ENCODE measurements at places on chromosomes 11 and 22.

- DNase-seq = no peak
These were observed 12.9 kb downstream of the RNF141 start for GRCh38 chr11:10528121-10528520.

- DNase-seq = no peak
These were observed 20.7 kb upstream of the PHLDA2 start for GRCh38 chr11:2949920-2950319.

- no peak for DNase-seq
These were observed 55.0 kb downstream of the MYH9 start for GRCh38 chr22:36332623-36333332.

GRCh38 chr11:117419482-117420142 lies 92.0 kb downstream of the CEP164 start:
- no peak for DNase-seq

GRCh38 chr22:46030231-46030880 lies 53.4 kb upstream of the WNT7B start:
- DNase-seq = no peak

DNA sequence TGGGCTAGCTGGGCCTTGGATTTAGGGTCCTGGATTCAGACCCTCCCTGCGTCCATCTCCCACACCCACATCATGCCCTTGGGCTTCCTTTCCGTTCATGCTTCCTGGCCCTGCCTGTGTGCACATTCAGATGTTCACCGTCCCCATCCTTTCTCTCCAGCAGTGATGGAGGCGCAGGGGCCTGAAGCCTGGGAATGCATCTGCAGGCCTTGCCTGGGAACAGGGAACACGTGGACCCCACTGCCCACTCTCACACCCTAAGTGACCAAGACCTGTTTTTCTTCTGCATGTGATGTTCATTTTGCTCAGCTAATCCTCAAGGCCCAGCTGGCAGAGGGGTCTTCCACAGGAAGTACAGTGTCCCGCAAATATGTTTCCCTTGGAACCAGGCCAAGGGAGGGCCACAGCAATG lies 91.6 kb upstream of the PARVA start:
- no peak for DNase-seq

GRCh38 chr11:115502636-115503082 lies 1.6 kb downstream of the CADM1 start:
- no peak for DNase-seq

DNA sequence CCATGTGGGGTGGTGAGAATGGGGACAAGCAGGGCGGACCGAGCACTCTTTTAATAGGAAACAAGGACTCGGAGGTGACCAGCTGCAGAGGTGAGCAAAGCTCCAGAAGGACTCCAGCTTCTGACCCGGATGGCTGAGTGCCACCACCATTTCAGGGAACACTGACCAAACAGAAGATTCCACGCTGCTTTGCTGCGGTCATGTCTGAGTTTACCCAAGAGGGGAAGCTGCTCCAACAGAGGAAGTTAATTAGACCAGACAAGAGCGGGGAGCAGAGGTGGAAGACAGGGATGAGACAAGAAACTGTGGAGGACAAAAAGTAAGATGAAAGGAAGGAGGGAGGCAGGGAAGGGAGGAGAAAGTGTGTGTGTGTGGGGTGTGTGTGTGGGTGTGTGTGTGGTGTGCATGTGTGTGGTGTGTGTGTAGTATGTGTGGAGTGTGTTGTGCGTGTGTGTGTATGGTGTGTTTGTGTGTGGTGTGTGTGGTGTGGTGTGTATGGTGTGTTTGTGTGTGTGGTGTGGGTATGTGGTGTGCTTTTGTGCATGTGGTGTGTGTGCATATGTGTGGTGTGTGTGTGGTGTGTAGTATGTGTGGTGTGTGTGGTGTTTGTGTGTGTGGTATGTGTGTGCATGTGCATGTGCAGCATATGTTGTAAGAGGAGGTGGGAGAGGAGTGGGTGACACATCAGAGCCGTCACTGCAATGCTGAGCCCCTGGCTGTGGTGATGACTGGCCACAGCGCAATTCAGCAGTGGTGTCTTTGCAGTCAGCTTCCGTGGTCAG lies 82.2 kb upstream of the AKIP1 start:
- DNase-seq = no peak
